Foreskin fibroblast (primary cell): ENCODE measurements at places on chromosomes 2 and 18.

- no peak for DNase-seq
Observed at GRCh38 chr2:168642873-168643272, 159.6 kb upstream of the NOSTRIN start.

- no peak for DNase-seq
Observed at GRCh38 chr2:48066000-48066399, 159.7 kb upstream of the FBXO11 start.

- peak; percentile 47 for DNase-seq
Observed at GRCh38 chr2:36780231-36780839, 83.8 kb downstream of the VIT start.

- no peak for DNase-seq
Observed at GRCh38 chr18:13530033-13530878, 196.1 kb downstream of the FAM210A start.

DNA sequence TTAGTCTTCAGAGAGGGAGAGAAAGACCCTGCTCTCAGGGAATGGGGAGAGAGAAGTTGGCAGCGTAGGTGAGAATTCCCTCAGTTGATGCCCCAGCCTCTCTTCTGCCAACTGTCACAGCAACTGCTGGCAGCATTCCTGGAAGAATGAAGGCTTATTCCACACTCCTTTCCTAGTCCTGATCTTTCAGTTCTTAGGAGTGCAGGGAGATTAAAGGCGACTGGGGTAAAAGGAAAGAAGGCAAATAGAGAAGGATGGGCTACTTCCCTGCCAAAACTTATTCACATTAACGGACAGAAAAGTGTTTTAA, 65.9 kb upstream of the ACAA2 start:
- DNase-seq: no peak

GRCh38 chr18:67260841-67261240, 255.7 kb downstream of the DSEL start:
- DNase-seq: no peak

- no peak for DNase-seq
Observed at GRCh38 chr18:24731981-24732380, 271.5 kb downstream of the HRH4 start.

DNA sequence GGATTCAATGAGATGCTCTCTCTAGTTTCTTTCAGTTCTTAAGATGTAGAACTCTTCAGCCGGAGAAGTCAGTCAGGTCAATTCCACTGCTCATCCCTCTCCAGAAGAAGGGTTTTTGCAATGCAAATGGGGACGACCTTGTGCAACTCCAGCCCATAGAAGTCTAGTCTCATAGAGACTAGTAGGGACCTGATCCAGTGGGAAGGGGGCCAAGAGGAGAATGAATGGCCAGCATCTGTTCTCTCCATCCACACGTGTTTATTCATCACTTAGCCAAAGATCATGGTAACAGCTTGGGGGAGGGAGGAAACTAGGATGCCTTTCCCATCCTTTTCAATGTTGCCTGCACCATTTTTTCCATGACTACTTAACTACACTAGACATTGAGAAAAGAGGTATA, 120.2 kb downstream of the LAMA3 start:
- DNase-seq: no peak

DNA sequence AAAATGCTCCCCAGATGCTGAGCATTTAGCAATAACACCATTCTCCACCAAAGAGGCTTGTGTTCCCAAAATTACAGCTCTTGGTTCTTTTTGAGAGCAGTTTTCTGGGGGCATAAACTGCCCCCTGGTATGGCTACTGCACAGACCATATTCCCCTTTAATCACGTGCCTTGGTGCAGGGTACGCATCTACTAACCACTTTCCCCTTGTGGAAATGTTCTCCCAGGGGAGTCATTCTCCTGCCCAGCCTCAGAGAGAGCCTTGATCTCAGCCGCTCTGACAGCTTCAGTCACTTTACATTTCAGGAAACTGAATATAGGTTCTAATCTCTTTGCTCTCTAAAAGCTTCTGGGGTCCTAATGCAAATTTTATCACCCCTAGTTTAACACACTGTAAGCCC, 44.7 kb upstream of the EML6 start:
- DNase-seq: no peak

DNA sequence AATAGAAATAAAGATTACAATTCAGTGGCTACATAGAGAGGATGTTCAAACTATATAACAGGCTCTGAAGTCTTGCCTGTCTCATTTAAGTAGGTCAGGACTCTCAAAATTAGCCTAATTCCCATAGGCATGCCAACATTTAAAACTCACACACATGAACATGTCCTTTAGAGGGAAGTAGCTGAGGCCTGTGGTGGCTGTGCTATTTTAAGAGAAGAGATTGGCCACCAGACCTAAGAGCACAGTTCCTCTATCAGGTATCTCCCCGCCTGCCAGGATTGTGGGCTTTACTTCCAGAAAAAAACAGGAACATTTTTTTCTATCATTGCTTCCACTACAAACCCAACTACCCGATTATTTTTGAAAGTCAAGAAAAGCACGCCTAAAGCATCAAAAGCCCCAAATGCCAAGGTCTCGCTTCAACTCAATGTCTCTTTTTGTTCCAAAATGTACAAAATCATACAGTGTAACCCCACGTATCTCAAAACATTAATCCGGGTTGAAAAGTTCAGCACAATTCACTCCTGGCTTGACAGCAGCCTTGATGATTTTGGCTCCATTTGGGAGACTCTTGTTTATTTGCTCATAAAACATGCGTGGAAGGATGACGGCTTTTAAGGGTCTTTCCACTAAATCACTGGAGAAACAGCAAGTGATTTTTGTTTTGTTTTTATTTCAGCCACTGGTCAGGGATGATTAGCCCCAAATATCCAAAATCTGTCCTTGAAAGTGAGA, 15.3 kb downstream of the FHL2 start:
- DNase-seq: no peak

GRCh38 chr2:101946372-101947039, 45.3 kb upstream of the IL1R2 start:
- DNase-seq: no peak

- DNase-seq: no peak
Observed at GRCh38 chr2:9247177-9247576, 40.6 kb downstream of the ASAP2 start.

DNA sequence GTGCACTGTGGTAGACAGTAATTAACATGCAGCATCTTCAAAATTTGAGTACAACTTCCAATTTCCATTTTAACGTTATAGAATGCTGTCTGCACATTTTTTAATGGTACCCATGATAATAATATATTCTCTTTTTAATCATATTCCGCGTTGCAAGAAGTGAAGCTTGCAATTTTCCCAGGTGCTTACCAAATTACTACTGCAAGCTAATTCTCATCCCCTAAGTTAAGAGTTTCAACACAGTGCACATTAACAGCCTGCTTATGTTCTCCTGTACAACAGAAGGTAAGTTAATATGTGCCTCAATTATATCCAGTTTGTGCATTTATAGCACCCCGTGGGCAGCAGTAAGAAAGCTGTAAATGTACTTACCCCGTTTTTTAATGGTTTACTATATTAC, 132.9 kb downstream of the CBLN2 start:
- DNase-seq: no peak

- DNase-seq: no peak
Observed at GRCh38 chr2:147051248-147051647, 793.6 kb upstream of the ACVR2A start.

GRCh38 chr2:57693965-57694364, 352.6 kb upstream of the VRK2 start:
- DNase-seq: no peak

DNA sequence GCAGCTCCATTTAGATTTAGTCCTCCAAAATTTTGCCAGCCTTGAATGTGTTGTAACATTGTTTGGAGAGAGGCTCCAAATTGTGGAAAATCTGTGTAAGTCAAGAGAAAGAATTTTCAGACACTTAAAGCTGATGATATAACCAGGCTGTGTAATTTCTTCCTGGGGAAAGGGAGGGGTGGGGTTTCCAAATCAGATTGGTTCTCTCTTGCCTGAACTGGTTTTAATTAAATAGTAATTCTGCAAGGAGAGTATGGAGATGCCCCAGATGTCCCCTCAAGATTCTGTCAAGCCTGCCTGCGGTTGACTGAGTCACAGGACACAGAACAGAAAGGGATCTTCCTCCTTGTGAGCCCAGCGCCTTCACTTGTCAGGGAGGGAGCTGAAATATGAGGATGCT, 54.5 kb downstream of the C18orf63 start:
- peak; percentile 67 for DNase-seq

- DNase-seq: peak; percentile 3
Observed at GRCh38 chr18:46449033-46449432, 208.0 kb downstream of the LOXHD1 start.

GRCh38 chr2:163595028-163595427, 140.8 kb downstream of the FIGN start:
- DNase-seq: no peak

DNA sequence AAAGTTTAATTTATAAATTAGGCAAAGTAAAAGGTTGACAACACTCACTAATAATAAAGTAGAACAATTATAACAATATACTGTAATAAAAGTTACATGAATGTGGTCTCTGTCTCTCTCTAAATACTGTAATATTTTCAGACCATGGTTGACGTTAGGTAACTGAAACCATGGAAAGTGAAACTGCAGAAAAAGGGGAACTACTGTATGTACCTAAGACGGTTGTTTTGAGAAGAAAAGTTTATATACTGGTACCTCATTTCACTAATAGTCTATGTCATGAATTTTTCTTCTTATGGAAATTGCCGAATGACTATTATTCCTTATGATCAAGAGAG, 166.7 kb upstream of the ZNF521 start:
- no peak for DNase-seq

- DNase-seq: no peak
Observed at GRCh38 chr18:12060182-12060870, 33.3 kb upstream of the ANKRD62 start.

GRCh38 chr18:3380384-3380961, 69.5 kb upstream of the TGIF1 start:
- no peak for DNase-seq

DNA sequence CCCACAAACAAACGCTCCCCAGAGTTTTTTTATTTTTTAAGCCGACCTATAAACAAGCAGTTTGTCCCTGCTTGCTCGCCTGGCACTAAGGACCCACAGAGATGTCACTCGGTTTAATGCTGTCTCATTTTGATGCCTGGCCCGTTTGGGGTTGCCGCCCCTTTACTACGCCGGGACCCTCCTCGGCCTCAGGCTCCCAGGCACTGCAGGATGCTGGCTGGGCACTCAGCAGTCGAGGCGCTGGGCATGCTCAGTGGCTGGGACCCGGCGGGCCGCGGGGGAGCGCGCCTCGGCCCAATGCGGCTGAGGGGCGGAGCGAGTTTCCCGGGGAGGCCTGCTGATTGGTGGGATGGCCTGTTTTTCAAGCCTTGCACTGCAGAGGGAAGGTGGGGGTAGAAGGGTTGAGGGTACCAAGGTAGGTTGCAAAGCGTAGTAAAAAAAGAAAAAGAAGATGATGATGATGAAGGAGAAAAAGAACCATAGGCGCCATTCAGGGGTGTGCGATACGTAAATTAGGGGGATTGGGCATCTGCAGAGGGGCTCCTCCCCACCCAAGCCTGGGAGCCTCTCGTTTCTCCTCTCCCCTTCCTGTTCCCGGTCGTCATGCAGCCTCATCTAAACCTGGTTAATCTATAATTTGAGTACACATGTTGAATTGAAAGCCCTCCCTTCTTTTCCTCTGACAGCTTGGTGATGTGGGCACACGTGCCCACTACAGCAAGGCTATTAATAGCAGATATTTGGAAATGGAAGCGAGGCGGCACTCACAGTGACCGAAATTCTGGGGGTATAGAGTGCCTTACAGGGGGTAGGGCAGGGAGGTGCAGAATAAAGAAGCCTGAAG, 1.5 kb upstream of the IRS1 start:
- DNase-seq: peak; percentile 82

- no peak for DNase-seq
Observed at GRCh38 chr2:203080447-203081045, 65.9 kb downstream of the NBEAL1 start.

DNA sequence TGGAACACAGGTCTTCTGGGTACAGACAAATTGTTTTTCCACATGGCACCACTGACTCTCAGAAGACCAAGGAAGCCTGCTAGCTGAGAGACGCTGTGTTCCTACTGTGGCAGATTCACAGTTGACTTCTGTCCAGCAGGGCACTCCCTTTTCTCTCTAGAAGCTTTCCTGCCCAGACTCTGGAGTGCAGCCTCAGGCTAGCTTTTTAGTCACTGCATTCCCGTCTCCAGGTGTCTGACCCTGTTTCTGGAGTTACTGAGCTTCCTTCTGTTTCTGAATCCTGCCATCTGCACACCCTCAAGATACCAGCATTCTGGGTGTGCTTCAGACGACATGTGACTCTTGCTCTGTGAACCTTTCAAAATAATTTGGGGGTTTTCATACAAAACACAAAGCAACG, 125.1 kb downstream of the TMEM200C start:
- no peak for DNase-seq

DNA sequence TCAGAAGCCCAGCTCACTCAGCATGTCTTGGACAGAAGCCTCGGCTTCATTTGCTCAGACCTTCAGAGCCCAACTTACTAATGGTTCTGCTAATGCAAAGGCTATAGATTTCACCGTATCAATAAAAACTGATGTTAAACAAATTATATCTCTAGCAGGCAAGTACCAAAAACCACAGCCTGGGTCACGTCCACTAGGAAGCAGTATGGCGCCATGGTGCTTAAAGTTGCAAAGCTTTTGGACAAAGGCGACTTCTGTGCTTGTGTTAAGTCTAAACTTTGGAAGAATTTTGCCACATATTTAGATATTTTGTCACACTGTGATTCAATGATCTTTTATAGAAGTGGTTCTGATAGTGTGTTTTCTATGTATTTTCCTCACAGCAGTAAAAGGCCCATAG, 276.8 kb upstream of the PARD3B start:
- no peak for DNase-seq

- no peak for DNase-seq
Observed at GRCh38 chr2:67066782-67067181, 330.4 kb upstream of the ETAA1 start.

- DNase-seq: peak; percentile 19
Observed at GRCh38 chr2:44130441-44130840, 38.2 kb upstream of the PPM1B start.

DNA sequence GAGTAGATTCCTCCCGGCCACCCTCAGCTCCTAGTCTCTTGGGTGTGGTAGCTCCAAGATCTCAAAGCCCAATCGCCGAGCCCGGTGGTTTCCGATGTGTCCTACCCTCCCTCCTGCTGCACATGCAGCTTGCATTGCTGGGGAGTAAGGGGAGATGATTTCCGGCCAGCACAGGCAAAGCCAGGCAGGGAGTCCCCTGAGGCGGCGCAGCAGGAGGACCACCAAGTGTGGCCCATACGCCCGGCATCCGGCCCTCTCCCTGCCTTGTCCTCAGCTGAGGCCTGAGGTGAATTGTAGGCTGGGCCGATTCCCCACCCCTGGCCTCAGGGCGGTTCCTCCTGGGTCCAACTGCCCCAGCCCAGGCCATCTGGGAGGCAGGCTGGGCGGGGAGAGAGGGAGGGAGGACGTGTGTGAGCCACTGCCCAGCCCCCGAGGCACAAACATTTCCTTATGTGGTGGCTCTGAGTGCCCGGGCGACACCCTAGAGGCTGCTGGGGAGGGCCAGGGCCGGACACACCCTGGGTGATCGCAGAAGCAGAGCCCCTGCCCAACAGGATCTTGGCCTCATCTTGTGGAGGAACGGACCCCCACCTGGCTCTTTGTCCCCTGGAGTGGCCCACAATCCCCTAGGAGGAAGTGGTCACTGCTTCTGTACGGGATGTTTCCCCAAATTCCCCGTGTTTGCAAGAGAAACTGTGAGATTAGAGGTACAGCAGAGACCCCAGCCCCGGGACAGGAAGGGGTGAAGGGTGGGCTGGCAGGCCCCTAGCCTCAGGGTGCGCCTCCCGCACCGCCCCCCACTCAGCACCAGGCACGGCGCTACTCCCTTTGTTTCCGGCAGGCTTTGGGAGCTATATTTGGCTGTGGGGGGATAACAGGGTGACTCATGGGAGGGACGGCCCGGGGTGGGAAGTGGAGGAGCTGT, 41.9 kb upstream of the PTMA start:
- peak; percentile 99 for DNase-seq

- no peak for DNase-seq
Observed at GRCh38 chr18:57431467-57432080, 3.6 kb upstream of the ONECUT2 start.
